ENCODE measurements at places on chromosomes 16 and 17.

DNA sequence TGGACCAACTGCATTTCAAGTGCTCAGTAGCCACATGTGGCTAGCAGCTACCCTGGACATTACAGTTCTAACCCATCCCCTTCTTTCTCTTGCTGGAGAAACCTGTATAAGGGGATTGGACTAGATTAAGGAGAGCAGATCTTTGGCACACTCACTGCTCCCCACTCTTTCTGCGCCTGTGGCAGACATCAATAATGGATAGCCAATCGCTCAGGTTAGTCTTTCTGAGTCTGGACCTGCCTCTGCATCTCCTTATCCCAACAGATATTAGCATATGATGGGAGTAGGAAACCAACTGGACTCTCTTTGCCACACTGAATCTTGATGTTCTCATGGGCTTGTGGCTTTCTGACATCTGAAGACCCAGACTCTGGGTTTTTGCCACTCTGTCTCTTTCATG lies 81.7 kb downstream of the IRX5 start:
- no peak for DNase-seq

DNA sequence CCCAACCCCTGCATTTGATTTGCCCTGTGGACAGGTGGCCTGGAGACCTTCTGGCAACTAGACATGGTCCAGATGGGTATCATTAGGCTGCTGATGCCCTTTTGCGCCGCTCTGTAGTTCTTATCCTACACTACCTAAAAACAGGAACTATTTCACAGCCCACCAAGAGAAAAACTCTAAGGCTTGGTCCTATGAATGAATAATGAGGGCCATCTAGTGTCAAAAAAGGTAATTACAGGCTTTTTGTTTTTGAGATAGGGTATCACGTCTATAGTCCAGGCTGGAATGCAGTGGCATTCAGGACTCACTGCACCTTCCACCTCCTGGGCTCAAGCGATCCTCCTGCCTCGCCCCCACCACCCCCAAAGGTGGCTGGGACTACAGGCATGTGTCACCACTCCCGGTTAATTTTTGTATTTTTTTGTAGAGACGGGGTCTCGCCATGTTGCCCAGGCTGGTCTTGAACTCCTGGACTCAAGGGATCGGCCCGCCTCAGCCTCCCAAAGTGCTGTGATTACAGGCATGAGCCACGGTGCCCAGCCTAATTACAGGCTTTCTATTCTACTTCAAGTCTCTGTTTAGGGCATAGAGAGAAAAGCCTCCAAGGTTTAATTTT lies 20.9 kb downstream of the COIL start:
- DNase-seq, result peak; percentile 66

- DNase-seq, result peak; percentile 67
Measured at GRCh38 chr16:88442727-88443576, 10.1 kb upstream of the ZFPM1 start.

DNA sequence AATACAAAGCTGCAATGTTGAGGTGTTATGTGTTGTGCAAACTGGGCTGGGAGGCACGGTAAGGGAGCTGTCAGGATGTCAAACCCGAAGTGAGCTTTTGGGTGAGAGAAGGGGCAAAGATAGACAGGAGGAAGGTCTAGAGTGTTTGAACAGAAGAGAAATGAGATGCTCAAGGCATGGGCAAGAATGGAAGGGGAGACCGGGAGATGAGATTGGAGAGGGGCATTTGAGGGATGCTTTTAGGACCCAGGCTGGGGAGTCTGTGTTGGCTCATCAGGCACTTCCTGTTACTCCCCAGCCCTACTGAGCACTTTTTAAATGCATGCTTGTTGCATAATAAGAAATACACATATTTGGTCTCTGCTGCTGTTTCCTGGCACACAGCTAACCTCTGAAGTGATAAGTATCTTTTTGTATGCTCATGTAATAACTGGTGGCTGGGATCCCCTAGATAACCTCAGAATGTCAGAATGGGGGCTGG lies 13.7 kb downstream of the UNC45B start:
- no peak for DNase-seq

DNA sequence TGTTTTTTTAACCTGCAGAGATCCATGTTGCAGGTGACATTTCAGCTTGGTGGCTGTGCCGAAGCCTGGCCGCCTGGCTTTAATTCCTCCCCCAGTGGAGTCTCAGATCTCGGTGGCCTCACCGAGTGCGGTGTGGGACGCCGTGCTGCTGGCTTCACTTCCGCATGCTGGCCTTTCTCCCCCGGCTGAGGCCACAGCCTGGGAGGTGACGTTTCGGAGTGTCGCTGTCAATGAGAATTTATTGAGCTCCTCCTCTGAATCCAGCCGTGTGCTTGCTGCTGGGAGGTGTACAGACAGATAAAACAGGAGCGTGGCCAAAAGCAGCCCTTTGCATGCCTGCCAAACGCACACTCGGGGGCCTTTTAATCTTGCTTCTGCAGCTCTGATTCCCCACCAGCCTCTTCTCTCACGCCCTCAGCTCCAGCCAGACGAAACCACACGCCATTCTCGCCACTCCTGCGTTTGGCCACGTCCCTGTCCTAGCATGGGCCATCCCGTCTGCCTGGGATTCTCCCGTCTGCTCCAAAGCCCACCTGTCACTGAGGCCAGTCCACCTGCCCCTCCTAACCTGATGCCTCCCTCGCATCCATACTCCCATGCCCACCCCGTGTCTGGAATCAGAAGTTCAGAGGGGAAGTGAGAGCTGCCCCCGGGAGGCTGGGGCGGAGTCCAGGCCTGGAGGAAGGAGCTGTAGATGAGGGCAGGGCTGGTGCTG lies 3.6 kb downstream of the GSE1 start:
- no peak for DNase-seq

GRCh38 chr16:6891496-6891895 lies 441.1 kb upstream of the RBFOX1 start:
- no peak for DNase-seq

Data from fibroblast of skin of scalp (primary cell).